Activated T-cell treated with anti-CD3 and anti-CD28 coated beads, Interleukin-2, amount 50 U/mL, for 4 hours (primary cell): ENCODE measurements at places on chromosomes 6 and 20.

DNA sequence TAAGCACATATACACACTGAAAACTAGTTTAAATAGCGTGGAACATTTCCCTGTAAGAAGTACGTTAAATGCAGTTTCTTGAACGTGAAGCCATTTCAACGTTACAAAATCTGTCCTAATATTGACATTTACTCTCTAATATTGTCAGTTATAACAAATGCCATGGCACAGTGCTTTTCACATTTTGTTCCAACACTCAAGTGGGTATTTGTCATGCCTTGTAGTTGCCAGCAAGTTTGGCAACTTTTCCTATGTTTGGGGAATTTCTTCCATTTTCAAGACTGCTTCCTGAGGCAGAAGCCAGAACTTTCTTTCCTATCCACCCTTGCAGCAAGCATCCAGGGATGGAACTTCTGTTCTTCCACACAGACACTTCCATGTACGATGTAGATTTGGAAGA, 63.0 kb downstream of the STX11 start:
- no peak for DNase-seq

DNA sequence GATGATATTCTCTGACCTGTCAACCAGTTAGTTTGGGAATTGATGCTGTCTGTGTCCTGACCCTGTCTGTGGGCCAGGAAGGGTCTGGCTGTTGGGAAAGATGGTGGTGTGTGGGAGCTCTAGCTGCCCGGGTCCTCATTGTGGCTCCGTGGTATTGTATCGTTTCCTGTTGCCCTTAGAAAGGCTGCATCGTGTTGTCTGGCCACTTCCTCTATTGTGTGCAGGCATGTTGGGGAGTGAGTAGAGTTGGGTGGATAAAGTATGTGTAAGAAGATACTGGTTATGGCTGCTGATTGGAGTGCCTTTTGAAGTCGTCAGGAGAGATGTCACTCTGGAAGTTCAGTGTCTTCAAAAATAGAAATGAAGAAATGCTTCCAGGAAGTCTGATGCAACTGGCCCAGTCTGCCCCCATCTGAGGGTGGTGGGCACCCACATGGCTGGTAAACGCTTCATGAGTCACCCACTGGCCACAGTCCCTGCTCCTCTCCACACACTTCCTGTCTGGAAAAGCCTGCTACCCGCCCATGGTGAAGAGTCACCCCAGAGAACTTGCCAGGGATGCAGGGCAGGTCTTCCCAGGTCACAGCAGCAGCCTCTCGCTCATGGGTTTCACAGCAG, 27.9 kb downstream of the PPARD start:
- DNase-seq: peak; percentile 31

- no peak for DNase-seq
Measured at GRCh38 chr6:73679009-73679408, 17.0 kb upstream of the CD109 start.

DNA sequence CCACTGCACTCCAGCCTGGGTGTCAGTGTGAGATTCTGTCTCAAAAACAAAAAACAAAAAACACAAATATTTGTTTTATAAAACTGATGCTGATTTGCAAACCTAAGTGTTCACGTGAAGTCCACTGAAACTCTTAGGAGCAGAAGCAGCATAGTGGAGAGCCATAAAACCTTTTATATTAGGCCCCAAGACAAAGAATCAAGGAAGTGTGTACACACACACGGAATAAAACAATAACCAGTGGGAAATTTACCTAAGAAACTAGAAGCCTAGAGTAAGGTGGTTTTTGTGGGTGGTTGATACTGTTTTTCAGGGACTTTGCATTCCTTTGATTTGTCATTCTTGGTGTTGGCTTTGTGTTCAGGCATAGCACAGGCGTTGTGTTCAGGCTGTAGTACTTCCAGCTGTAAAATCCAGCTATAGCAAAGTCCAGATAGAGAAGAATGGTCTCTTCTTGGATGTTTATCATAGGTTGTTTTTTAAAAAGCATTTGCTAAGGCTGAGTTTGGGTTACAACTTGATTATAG, 61.3 kb downstream of the ATRN start:
- DNase-seq: no peak

DNA sequence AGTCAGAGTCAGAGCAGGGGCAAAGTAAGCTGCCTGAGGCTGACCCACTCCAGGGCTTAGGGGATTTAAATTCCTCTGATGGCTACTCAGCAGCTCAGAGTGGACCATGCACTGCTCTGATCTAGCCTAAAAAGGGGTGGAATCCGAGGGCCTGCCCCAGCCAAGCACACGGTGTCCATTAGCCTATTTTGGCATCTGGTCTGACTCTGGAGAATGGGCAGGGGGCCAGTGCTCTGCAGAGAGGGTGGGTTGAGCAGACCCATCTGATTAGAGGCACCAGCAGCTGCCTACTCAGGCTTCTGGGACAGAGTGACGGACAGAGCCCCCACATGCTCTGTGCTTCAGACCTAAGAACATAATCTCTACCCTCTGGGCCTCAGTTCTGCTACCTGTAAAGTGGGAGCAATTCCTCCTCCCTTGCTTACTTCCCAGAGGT, 25.9 kb upstream of the TGM2 start:
- no peak for DNase-seq

DNA sequence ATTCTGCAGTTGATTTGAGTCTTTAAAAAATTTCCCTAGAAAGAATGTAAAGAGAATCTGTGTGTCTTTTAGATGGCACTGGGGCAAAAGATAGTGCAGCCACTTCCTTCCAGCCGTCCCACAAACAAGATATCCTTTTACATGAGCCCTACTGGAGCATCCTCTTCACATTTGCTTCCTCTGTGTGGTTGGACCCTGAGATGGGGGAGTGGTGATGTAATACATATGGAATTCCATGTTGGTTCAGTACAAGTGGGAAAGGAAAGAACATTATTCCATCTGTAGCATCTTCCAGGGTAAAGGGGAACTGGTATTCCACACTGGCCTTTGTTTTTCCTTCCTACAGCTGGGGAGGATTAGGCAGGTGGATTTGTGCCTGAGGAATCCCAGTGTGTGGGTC, 78.9 kb upstream of the ISM1 start:
- DNase-seq: no peak

- DNase-seq: no peak
Measured at GRCh38 chr6:66361886-66362285, 654.9 kb upstream of the EYS start.

DNA sequence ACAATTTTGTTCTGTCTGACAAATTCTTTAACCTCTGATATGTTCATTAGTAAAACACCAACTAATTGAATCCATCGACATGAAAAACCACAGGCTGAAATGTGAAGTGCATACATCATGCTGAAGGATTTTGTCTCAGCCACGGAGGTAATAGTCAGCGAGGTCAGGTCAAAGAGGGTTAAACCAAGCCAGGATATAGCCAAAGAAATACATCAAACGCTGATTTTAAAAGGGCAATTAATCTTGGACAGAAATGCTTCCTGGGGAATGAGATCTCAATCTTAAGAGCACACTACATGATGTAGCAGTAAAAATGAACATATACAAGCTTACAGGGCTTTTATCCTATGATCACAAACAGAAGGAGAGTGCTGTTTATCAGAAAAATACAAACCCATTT, 106.7 kb downstream of the PRDM1 start:
- DNase-seq: no peak

GRCh38 chr20:50815162-50815989, 20.5 kb downstream of the BCAS4 start:
- no peak for DNase-seq

- no peak for DNase-seq
Measured at GRCh38 chr6:80523010-80523409, 416.5 kb downstream of the BCKDHB start.

GRCh38 chr6:119077643-119078375, 655 bp downstream of the FAM184A start:
- DNase-seq: peak; percentile 44

DNA sequence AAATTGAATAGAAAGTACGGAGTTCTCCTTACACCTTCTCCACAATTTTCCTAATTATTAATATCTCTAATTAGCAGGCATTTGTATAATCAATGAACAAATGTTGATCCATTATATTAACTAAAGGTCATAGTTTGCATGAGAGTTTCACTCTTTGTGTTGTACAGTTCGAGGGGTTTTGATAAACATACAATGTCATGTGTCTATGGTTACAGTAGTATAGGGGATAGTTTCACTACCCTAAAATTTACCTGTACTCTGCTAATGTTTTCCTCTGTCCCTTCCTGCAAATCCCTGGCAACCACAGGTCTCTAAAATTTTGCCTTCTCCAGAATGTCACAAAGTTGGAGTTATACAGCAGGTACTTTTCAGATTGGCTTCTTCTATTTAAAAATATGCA, 1199.8 kb upstream of the GJE1 start:
- DNase-seq: no peak

DNA sequence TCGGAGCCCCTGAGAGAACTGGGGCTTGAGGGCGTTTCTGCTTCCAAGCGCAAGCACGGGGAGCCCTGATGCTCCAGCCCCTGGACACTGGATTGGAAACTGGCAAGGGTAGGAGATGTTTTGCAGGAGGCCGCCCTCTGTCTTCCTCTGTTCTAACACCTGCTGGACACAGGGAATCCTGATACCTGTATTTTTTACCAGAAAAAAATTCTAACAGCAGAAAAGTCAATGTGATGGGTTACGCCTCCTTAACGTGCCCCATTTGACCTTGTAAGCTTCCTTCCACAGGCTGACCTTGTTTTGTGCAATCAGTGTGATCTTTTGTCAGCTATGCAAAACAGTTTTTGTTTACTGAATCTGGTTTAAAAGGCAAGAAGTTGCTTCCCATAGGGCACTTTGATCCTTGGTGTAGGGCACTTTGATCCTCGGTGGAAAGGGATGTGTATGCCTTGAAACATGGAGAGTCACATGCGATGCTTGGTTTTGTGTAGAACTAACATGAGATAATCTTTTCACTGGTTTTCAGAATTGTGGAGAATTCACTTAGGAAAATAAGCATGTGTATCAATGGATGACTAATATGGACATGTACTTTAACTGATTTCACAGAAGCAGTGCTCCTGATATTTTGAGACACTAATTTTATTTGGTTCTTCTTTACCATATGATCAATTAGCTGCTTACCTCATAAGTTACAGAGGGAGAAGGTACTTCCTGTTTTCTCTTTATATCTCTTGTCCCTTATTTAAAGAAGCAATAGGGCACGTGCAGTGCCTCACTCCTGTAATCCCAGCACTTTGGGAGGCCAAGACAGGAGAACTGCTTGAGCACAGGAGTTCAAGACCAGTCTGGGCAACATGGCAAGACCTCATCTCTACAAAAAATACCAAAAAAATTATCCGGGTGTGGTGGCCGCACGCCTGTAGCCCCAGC, 59.9 kb upstream of the MAP3K4 start:
- DNase-seq: no peak

DNA sequence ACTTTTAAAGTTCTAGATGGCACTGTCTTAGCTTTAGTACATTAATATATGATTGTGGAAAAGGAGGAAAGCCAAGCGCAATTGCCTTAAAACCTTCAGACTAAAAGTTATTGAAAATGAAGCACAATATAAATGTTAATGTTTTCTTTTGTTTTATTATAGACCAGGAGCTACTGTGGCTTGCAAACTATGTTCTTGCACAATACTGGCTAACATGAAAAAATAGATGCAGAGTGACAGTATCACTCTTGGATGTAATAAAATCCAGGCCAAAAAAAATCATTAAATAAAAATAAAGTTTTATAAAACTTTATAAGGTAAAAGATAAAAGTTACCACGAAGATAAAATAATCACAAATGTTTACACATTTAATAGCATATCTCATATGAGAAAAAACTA, 18.3 kb upstream of the PLN start:
- no peak for DNase-seq

- DNase-seq: no peak
Measured at GRCh38 chr6:95169775-95170174, 407.6 kb upstream of the MANEA start.

DNA sequence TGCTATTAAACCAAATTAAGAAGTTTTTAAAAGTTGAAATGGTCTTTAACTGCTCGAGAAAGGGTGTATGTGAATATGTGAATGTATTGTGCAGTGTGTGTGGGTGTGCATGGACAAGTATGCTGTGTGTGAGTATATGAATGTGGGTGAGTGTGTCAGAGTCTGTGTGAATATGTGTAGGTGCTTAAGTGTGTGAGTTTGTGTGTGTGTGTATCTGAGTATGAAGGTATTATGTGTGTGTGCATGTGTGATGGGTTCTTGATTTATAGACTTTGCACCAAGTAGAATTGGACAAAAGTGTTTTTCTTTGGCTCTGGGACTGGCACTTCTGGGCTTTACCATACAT, 21.6 kb downstream of the EYA2 start:
- no peak for DNase-seq

DNA sequence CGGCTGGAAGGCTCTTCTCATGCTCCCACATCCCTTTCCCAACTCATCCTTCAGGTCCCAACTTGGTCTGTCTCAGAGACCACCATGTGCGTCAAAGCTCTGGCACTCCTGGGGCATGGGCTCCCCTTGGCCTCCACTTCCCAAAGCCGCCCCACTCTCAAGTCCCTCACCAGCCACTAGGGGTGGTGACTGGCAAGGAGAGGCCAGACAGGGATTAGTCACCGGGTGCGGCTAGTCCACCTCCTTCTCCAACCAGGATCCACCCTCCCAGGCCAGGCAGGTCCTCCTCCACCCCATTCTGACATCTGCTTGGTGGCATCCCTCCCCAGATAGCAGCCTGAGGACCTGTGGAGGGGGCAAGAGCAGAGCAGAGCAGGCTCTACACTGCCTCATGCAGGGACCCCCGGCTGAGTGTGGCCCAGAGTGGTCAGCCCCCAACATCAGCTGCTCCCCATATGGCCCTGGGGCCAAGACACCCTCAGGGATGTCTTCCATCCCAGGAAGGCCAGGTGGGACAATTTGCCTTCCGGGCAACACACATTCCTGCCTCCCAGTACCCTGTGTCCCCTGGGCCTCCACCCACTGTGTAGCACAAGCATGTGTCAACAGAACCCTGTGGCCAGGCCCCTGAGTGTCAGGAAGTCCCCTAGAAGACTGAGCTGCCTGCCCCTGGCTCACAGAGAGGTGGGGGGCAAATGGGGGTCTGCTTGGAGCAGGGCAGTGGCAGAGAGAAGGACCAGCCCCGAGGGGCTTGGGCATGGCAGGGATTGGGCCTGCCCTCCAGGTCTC, 29.2 kb downstream of the YTHDF1 start:
- no peak for DNase-seq

DNA sequence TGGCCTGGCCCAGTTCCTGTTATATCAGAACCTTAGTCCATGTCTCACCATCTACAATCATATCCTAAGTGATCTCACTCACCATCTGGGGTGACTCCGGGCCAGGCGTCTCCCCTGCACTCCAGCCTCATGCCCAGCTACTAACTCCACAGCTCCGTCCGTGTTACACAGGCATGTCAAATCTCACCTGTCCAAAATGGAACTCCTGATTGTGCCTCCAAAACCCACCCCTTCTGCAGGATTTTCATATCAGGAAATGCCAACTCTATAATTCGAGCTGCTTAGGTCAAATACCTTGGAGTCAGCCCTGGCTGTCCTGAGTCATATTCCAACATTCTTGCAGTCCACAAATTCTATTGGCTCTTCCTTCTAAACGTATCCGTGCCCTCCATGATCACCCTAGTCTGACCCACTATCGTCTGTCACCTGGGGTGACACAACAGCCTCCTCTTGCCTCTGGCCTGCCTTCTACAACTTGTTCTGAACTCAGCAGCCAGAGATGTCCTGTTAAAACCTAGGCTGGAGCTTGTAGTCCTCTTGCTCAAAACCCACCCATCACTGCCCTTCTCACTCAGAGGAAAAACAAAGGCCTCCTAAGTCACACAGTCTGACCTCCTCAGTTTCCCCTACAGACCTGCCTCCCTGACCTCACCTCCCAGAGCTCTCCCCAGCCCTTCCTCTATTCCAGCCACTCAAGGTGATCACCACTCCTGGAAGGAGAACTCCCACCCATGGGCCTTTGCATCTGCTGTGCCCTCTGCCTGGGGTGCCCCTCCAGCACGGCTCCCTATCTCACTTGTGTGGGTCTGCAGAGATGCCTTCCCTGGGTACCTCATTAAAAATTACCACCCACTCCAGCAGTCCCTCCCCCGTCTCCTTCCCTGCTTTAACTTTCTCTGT, 85.3 kb upstream of the SIRPA start:
- no peak for DNase-seq
